ENCODE measurements at places on chromosomes 11 and 22.

DNA sequence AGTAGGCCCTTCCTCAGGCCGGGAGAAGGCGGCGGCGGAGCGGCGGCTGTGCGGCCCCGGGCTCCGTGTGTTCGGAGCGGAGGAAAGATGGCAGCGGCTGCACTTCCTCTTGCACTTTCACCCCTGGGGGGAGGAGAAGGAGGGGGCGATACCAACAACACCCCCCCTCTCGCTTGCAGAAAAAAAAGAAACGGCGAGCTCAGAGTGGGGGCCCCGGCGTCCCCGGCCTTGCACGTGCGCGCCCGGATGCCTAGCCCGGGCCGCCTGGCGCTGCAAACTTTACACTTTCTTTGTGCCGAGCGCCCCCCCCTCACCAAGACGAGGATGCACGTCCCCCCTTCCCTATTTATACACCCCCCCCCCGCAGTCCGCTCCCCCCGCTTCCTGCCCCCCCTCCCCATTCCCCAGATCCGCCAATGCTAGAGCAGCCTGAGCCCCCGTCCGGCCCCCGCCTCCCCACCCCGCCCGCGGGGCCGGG lies at the start of gene PATZ1:
Gene PATZ1 (minus strand): TSS at position 92 of the 478 bp plus-strand sequence. CDS start 744 bp downstream, outside the sequence.
- peak; percentile 77 for DNase-seq

DNA sequence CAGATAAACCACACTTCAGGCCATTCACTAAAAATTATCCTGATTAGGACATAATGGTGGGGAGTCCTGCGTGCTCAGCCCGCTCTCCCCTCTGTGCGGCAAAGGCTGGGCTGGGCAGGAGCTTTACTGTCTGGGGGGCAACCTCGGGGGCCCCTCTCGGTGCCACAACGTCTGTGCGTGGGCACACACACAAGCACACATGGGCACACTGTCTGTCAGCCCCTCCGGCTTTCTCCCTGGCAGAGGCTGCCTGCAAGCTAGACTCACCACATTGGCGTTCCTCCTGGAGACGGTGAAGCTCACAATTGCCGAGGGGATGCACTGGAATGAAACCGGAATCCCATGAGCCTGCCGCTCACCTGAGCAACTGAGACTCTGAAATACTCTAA lies 5.2 kb downstream of the MLC1 start:
- no peak for DNase-seq

- peak; percentile 59 for DNase-seq
Measured at GRCh38 chr22:40401532-40401931, 31.1 kb downstream of the SGSM3 start.

DNA sequence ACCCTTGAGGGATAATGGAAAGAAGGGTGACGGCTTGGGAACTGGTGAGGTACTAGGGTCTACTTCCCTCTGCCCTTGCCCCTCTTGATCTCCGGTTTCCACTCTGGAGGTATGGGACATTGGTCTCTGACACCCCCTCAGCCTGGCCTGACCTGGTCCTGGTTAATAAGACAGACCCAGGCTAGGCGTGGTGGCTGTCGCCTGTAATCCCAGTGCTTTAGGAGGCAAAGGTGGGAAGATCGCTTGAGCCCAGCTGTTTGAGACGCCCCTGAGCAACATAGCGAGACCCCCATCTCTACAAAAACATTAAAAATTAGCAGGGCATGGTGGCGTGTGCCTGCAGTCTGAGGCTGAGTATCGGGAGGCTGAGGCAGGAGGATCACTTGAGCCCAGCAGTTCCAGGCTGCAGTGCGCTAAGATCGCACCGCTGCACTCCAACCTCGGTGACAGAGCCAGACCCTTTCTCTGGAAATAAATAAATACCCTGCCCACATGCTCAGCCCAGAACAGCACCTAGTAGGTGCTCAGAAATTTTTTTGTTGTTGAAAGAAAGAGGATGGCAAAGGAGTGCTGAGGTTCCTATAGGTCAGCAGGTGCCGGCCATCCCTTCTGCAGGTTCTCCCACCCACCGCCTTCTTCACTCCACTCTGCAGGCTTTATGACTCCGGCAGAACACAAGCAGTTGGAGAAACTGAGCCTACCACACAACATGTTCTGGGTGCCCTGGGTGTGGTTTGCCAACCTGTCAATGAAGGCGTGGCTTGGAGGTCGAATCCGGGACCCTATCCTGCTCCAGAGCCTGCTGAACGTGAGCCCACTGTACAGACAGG lies 6.3 kb downstream of the BEST1 start:
- DNase-seq = no peak

DNA sequence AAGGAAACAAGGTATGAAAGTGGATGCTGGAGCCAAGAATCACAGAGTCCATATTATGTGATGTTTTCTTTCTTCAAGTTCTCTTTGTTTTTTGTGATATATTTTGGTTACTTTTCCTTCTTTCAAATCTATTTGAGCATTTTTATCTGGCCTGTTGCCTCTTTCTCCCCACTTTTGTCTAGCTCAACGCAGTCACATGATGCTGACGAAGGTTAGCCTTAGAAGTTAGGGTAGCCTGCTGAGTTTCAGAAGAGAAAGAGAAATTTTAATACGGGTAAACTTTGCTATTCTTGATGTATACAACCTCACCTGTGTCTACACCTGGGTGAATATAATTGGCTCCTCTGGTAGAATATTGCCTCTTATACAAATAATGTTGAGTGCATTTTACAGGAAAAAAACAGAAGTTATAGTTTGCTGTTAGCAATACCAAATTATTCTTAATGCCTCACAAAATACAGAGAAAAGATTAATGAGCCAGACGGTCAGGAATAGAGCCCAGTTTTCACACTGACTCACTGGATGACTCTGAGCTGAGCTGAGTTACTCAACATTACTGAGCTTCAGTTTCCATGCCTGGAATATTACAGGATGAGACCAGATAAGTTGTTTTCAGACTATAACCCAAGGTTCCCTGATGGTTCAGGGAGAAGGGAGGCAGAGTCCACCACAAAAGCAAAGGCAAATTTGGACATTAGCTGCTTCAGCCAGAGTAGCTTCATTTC lies 161.6 kb upstream of the BDNF start:
- no peak for DNase-seq

- peak; percentile 88 for DNase-seq
Measured at GRCh38 chr22:50190182-50190940, 4.6 kb downstream of the TRABD start.

GRCh38 chr11:70410276-70411205 lies 12.2 kb downstream of the CTTN start:
- DNase-seq = no peak

DNA sequence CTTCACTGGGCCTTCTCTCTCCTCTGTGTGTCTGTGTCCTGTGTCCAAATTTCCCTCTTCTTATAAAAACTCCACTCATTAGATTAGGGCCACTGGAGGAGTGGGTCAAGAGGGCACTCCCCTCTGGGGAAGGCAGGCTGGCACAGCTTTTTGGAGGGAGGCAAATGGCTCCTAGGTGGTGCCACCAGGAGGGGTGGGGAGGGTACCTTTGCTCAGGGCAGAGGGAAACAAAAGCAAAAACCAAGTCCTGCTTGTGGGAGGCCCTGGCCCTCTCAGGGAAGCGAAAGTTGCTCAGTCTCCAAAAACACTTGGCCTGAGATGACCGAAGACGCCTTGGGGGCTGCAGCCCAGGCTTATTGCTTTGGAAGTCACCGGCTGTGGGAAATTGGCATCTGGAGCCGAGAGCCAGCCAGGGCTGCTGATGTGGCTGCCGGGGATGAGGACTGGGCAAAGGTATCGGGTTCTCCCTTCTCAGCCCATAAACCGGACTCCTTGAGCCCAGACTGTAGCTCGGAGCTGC lies 48.2 kb upstream of the ANO1 start:
- no peak for DNase-seq
